Stimulated activated CD4-positive, alpha-beta T cell treated with anti-CD3 and anti-CD28 coated beads, Interleukin-2, amount 100 ng/mL, for 4 hours (primary cell): ENCODE measurements at places on chromosomes 7 and 10.

DNA sequence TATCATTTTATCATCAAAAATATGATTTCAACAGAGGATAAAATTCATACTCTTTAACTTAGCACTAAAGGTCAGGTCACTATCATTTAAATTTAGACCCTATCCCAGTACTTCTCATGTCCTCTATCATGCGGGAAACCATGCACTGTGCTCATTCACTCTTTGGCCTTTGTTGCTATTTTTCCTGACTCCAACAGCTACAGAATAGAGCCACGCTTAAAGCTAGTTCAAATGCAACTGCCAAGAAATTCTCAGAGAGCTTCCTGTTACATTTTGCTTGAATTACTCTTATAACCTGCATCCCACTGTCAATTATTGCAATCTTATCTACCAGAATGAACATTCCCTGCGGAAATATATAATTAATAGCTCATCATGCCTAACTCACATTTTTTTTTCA is 58.3 kb downstream of the SEMA3A start:
- DNase-seq = no peak

DNA sequence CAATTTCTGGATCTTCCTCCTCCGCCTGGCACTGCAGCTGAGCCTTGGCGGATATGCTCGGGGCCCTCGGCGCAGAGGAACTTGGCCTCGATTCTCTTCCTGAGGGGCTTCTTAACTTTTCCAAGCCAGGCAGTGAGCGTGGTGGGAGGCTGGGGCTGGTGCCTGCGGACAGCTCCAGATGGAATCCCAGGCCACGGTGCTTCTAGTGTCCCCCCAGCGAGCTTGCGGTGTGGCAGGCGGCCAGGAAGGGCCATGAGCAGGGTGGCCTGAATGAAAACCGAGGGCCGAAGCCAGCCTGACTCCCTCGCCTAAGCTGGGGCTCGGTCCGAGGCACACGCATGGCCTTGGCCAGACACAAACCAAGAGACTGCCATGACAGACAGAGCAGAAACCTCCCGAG is 31.3 kb downstream of the RCC1L start:
- no peak for DNase-seq

GRCh38 chr10:98096316-98096715 is 38.1 kb upstream of the R3HCC1L start:
- no peak for DNase-seq

GRCh38 chr7:155880721-155881120 is 68.5 kb upstream of the SHH start:
- DNase-seq = no peak

GRCh38 chr10:43162604-43163003 is 24.4 kb downstream of the CSGALNACT2 start:
- DNase-seq = no peak

DNA sequence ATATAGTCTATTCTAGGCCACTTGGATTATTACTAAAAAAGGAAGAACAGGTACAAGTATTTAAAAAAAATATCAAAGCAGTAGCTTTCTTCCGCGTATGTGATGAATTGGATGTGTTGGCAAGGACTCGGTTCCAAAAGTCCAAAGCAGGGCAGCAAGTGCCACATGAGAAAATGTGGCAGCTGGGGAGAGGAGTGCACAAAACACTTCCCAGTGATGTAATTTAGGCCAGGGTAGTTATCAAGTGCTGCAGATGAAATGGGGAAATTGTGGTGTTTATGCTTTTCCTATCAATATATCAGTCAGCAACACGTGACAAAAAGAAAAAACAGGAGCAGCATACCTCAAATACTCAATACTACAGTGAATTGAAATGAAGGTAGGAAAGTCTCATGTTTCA is 7.0 kb downstream of the RHOBTB1 start:
- no peak for DNase-seq

- no peak for DNase-seq
Observed at GRCh38 chr7:126606331-126606730, 646.4 kb downstream of the GRM8 start.

DNA sequence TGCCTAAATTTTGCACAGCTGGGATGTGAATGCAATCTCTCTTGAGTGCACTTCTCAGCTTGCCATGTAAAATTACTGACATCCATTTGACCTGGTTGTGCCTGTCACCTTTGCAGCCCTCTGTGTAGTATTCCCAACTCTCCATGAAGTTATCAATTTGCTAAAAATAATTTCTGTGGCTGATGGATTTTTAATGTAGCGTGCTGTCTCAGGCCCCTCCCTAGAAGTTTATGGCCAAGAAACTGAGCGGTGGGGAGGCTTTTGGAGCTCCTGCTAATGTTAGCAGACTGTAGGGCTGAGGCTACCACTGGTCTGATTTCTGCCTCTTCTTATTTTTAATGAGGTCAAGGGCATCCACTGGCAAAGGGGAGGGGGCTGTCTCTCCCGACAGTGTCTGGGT is 577.0 kb upstream of the DPP6 start:
- no peak for DNase-seq

- no peak for DNase-seq
Observed at GRCh38 chr10:4931587-4931986, 31.6 kb upstream of the AKR1C1 start.

DNA sequence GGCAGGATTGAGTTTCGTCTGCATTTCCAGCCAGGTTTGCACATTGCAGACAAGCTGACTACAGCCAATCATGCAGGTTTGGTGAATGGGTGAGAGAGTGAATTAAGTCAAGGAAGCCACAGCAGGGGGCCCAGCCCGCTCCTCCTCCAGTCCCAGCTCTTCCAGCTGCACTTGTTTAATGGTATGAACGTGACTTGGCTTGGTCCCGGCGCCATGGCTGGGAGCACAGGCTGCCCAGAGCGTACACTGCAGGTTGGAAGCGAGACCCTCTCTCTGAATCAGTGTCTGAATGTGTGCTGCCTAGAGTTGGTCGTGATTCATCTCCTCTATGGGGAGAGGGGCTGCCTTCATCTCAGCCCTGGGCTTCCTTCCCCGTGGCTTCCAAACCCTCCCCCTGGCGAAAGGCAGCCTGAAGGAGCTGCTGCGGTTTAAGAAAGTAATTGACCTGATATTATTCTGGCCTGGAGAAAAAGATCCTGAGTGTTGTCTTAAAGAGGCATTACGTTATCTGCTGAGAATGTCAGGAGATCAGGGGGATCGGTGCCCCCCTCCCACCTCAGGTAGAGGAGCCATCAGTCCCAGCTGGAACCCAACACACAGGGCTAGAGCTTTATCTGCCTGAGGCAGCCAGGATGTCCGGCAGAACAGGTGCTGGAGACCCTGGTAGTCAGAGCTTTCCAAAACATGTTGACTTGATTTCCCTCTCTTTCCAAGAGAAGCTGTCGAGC is 132.1 kb downstream of the COL26A1 start:
- DNase-seq = no peak

- no peak for DNase-seq
Observed at GRCh38 chr10:113310347-113310746, 242.5 kb upstream of the HABP2 start.
